ENCODE measurements at places on chromosomes 16 and 17. TPM values are rescaled to one million over a fixed set of nuclear protein-coding genes. Genes with fewer than 3 reads are reported as not detected.

The OR1A1 gene
- not detected for polyA plus RNA-seq

The CDH1 gene
- polyA plus RNA-seq: 90.0 TPM

The TMEM98 gene
- 228 TPM for polyA plus RNA-seq

The CD79B gene
- polyA plus RNA-seq: 3.5 TPM

The ABCC11 gene
- 0.30 TPM for polyA plus RNA-seq

The SBK1 gene
- 14.2 TPM for polyA plus RNA-seq

The PTGES3L gene
- 1.8 TPM for polyA plus RNA-seq

- no peak for DNase-seq
Observed at GRCh38 chr17:58788199-58788598, 32.5 kb downstream of the PPM1E start.

- DNase-seq: no peak
Observed at GRCh38 chr16:49498666-49499413, 125.2 kb downstream of the C16orf78 start.

GRCh38 chr16:8729779-8730334, 55.4 kb downstream of the ABAT start:
- DNase-seq: no peak

- DNase-seq: no peak
Observed at GRCh38 chr17:27496971-27497370, 40.7 kb downstream of the KSR1 start.

- no peak for DNase-seq
Observed at GRCh38 chr16:72444696-72445095, 272.7 kb upstream of the PMFBP1 start.

DNA sequence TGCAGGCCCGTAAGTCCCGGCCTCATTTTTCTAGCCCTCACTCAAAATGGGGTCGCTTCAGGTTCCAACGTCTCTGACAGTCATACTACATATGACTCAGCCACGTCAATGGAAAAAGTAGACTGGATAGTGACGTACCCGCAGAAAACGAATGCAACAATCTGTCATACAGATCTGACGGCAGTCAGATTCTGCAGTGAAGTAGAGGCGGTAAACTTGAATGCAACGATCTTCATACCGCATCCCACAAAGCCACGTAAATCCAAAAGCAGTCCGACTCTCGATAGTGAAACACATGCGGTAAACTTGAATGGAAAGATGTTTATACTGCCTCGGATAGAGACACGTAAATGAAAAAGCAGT, 38.4 kb upstream of the ARL4D start:
- DNase-seq: no peak

DNA sequence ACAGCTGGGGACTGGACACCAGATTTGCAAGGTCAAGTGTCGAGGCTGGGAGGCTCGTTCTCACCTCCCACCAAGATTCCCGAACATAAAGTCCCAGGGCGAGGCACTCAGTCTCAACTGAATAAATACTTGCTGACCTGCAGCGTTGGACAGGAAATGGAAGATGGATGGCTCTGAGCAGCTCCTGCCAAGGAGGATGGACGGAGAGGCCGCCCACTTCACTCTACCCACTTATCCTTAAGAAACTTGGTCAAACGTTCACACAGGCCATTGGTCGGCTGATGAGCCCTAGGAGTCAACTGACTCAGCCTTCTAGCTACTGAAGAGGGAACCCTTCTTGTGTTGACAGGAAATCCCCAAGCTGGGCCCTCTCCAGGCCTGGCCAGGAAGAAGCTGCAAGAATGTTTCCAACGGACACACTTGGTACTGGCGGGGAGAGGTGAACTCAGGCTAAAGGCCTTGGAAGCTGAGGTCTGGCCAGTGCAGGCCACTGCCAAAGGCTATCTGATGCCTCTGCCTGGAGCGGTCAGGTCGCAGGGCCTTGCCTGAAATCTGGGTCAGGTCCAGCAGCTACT, 50.0 kb downstream of the VAC14 start:
- DNase-seq: no peak

DNA sequence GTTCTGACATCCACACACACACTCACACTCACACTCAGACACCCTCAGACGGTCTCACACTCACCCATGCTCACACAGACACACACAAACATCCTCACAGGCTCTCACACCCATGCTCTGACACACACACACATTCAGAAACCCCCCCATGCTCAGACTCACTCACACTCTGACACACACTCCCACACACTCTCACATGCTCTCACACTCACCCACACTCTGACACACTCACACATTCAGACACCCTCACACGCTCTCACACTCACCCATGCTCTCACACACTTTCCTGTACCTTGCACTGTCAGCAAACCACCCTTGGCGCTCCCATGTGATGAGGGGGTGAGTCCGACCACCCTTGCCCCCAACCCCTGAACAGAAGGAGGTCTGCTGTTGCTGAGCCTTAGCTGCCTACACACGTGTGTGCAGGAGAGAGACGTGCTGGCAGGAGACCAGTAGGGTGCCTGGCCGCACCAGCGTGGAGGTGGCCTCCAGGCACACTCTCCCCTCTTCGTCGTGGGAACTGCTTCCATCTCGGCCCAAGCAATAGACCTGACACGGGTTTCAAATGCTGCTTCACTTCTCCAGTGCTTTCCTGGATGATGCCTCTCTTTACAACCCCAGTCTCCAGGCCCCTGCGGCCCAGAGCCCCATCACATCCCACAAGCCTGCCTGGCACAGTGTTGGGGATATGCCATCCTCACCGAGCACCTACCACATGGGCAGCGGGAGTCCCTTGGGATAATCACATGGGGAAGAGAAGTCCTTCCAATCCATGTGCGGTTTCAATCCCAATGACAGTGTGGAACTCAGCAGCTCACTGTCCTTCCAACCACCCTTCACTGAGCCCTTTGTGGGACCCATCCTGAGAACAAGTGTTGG, 267.8 kb upstream of the FOXF1 start:
- no peak for DNase-seq

- no peak for DNase-seq
Observed at GRCh38 chr16:54199487-54200160, 87.0 kb downstream of the IRX3 start.

DNA sequence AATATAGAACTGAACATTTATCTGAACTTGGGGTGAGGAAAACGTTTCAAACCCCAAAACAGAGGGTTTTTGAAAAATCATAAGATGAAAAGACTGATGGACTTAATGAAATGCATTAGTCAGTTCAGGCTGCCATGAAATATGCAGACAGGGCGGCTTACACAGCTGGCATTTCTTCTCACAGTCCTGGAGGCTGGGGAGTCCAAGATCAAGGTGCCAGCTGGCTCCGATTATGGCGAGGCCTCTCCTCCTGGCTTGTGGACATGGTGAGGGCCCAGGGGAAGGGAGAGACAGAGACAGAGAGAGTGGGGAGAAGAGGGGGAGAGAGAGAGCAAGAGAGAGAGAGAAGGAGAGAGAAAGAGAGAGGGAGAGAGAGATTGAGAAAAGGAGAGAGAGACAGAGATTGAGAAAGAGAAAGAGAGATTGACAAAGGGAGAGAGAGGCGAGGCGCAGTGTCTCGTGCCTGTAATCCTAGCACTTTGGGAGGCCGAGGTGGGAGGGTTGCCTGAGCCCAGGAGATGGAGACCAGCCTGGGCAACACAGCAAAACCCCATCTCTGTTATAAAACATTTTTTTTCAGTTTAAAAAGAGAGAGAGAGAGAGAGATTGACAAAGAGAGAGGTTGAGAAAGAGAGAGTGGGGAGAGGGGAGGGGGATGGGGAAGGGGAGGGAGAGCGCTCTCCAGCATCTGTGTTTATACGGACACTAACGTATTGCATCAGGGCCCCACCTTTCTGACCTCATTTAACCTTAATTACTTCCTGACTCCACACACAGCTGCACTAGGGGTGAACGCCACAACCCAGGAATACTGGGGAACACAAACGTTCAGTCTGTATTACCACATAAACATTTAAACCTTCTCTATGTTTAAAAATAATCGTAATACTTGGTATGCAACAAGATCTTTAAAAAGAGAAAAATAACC, 24.6 kb upstream of the RPH3AL start:
- no peak for DNase-seq

DNA sequence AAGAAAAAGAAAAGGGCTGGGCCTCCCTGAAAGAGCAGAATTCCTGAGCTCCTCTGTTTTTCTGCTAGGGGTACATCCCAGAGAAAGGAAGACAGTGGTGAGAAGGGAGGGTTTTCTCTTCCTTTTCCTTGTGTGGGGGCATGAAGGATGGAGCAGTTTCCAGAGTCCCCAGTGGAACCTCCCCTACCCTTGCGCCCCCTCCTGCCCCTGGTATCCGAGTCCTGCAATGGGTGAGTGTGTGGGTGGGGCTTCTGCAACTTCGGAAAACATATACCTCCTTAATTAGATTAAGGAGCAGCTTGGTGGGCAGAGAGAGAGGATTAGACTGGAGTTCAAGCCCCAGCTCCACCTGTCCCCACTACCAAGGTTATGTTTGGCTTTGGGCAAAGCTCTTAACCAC, 5.4 kb upstream of the GIP start:
- no peak for DNase-seq

GRCh38 chr17:45940826-45941225, 46.5 kb downstream of the MAPT start:
- DNase-seq: no peak

- no peak for DNase-seq
Observed at GRCh38 chr17:48295362-48296288, 134.4 kb downstream of the SKAP1 start.

GRCh38 chr16:23702951-23703350, 10.1 kb downstream of the ERN2 start:
- no peak for DNase-seq

DNA sequence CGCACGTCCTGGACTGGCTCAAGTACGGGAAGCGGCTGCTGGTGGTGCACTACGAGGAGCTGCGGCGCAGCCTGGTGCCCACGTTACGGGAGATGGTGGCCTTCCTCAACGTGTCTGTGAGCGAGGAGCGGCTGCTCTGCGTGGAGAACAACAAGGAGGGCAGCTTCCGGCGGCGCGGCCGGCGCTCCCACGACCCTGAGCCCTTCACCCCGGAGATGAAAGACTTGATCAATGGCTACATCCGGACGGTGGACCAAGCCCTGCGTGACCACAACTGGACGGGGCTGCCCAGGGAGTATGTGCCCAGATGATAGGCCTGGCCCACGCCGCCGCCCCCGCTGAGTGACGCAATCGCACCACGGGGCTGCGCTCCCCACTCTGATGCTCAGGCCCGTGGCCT, 50.2 kb downstream of the WSCD1 start:
- DNase-seq: no peak

DNA sequence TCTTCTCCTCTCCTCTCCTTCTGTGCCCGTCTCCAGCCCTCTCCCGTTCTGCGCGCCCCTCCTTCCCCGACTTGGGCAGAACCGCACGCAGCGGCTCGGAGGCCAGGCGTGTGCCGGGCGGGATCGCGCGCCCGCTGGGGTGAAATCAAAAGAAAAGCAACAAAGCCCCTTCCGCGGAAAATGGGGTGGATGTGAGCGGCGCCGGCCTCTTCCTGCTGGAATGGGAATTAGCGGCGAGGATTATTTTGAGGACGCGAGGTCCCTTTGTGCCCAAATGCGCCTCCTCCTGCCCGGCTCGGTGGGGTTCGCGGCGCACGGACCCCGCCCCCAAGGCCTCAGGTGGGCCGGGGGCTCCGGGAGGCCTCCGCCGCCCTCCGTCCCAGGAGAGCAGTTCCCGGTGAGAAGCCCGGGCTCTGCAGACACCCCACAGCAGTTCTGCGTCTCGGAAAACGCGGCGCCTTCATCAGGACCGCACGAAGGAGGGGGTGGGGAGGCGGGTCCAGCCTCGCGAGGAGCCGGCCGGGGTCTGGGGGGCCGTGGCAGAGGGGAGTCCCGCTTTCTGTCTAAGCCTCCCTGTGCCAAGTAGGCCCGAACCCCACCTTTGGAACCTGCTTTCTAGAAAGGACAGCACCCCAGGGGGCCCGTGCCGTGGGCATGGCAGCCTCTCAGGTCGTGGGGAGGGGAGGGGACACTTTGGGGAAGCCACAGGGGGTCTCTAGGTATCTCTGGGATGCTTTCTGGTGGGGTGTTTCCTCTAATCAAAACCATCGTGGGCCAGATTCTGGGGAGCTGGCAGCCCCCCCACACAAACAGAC, 91.0 kb upstream of the CBX4 start:
- DNase-seq: no peak

DNA sequence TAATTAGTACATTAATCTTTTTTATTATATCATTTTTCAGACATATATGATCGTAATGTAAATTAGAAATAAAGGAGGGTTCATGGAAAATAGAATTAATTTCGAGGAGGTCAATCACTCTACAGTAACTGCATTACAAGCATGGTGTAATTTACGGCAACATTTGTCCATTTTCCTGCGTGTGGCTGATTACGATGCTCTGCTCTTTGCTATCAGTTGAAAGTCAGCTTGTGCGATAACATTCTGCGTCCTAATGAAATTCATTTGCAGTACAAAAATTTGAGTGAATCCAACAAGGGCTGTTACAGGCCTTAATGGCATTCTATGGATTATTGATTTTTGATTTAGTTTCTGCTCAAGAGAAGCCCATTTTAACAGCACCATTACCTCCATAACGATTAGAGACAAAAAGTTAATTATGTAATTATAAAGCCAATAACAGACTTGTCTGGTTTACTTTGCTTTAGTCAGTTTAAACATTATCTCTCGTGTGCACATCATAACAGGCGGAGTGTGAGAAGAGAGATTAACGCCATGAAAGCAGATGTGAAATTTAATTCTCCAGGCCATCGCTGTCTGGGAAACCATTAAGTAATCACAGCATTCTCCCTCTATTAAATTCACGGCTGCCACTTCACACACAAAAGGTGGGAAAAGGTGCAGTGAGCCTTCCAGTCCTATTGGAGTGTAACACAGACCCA, 256.4 kb upstream of the IRX3 start:
- no peak for DNase-seq

- no peak for DNase-seq
Observed at GRCh38 chr16:85028685-85029407, 1.3 kb downstream of the KIAA0513 start.

DNA sequence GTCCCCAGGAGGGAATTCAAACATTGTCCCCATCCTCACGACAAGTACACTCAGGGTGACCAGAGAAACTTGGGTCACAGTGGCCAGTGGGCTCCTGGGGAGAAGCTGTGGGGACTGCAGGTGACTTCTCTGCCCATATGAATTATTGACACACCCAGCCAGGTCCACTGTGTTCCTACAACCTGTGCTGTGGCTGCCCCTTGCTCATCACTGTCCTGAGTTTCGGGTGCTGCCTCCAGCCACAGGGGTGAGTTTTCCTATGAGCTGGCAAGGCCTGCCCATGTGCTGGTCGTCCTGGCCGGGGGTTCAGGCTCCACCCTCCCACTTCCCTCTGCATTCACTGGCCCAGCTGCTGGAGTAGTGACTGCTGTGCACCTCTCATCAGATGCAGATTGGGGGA, 59.0 kb upstream of the RBFOX3 start:
- DNase-seq: no peak

- DNase-seq: no peak
Observed at GRCh38 chr17:3911271-3912053, 4.8 kb downstream of the P2RX1 start.

- DNase-seq: no peak
Observed at GRCh38 chr16:9345046-9345445, 253.6 kb downstream of the HAPSTR1 start.

GRCh38 chr16:85157813-85158742, 45.8 kb upstream of the CIBAR2 start:
- DNase-seq: no peak

GRCh38 chr16:57610611-57611010, 17.8 kb upstream of the ADGRG1 start:
- DNase-seq: no peak
